Esophagus squamous epithelium (tissue), 5 donors: ENCODE measurements at places on chromosomes 5 and 9.

GRCh38 chr5:139985290-139985689, 57.8 kb downstream of the NRG2 start:
- no peak for DNase-seq

DNA sequence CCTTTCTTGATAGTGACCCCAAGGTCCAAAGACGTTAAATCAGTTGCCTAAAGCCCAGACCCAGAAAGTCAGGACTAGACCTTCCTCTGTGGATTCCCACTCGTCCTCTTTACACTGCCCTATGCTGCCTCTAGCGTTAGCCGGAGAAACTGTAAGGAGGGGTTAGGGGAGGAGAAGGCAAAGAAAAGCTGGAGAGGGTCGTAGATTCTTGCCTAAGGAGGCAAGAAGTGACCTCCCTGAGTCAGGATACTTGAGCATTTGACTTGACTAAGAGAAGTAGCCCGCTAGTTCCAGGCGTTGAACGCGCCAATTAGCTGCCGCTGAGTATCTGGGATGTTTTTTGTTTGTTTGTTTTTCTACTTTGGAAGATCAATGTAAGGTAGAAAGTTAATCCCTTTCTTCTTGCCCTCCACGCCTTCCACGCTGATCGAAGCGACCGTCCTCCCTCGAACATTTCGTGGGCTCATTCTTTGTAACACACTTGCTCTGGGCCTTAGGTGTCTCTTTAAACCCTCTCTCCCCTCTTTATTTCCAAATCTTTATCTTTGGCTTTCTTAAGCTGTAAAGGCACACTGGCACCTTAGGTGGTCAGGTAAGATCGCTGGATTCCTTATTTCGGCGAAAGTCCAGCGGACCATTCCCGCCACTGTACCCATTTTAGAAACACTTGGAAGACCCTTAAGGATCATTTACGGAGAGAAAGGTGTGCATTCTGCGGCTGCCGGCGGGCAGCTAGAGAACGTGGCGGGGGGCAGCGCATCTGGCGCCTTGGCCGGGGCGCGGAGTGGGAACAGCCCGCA, 5.1 kb upstream of the RGMB start:
- DNase-seq, result no peak

- no peak for DNase-seq
These were observed 26.9 kb upstream of the EXOC3 start for GRCh38 chr5:415928-416635.

DNA sequence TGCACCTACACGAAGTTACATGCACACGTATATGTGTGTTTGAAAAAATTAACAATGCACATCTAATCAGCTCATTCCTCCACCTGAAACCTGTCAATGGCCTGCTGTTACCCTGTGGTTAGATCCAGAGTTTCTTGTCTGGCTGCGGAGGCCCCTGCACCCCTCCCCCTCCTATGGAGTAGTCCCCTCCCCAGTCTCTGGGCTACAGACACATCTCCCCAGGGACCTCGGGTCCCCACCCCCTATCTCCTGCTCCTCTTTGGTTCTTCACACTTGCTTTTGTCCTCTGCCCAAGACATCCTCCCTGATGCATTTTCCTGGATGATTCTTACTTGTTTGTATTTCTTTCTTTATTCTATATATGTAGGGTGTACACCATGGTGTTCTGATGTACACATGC, 27.2 kb downstream of the FAM240B start:
- DNase-seq, result no peak

- no peak for DNase-seq
These were observed 7.6 kb upstream of the ZNF474 start for GRCh38 chr5:122121479-122122465.

GRCh38 chr9:99433555-99433954, 211.5 kb downstream of the SEC61B start:
- DNase-seq, result no peak

DNA sequence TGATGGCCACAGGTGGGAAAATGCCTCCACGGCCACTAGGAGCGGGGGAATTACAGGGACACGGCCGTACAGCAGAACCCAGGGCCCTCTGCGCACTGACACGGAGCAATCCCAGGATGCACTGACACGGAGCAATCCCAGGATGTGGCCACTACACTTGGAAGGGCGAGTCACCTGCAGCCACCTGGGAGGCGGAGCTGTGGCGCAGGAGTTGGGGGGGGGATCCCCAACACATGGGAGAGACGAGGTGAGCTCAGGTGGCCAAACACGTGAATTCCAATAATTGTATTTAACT, 6.8 kb downstream of the CLPTM1L start:
- DNase-seq, result no peak

DNA sequence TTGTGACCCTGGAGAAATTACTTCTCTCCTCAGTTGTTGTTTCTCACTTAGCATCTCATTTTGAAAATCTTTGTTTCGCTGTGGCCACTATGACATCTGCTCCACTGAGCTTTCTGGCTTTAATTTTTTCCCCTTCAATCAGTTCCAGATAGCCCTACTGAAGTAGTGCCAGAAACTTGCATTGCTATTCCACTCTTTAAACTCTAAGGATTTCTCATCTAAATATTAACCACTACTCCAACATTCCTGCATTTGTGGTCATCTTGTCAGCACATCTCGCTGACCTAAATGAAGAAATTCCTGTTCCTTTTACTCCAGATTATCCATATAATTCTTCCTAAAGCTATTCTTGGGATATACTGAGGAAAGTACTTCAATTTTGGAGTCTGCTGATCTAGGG, 15.3 kb upstream of the NOL6 start:
- no peak for DNase-seq

GRCh38 chr9:93086447-93087224, 9.4 kb upstream of the CARD19 start:
- DNase-seq, result no peak

DNA sequence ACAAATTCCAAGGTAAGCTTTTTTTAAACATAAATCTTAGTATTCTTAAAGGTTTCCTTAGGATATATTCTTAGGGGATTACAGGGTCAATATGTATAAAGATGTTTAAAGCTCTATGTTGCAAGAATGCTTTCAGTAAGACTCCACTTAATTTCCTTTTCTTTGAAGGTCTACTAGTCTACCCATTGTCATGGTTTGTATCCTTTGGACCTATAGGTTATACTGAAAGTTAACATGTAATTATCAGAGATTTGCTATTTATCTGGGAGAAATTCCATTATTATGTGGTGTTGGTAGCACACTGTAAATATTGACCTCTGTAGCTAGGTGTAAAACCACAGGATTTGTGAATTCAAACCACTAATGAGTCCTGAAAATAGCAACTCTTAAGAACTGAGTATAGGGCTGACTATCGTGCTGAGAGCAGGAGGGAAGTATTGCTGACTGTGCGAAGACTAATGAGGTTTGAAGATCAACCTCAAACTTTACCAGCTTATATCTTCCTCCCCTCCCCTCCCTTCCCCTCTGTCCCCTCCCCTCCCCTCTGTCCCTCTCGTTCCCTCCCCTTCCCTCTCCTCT, 85.6 kb downstream of the GADD45G start:
- no peak for DNase-seq

GRCh38 chr5:142971303-142972013, 201.3 kb downstream of the ARHGAP26 start:
- DNase-seq, result no peak

DNA sequence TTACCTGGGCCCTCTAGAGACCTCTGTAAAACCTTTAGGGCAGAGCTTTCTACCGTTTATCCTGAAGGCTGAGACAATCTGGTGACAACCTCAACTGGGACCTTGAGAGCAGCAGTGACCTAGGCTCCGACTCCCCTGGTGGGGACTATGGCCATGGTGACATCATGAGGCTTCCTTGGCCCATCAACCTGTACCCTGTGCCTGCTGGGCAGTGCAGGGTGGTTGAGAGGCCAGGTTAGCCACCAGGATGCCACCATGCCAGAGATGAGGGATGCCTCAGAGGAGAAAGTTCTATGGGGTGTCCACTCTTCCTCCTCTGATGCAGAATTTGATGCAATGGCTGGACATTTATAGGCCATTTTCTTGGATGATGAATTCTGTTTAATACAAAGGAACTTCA, 194.8 kb downstream of the PDZD2 start:
- DNase-seq, result no peak

DNA sequence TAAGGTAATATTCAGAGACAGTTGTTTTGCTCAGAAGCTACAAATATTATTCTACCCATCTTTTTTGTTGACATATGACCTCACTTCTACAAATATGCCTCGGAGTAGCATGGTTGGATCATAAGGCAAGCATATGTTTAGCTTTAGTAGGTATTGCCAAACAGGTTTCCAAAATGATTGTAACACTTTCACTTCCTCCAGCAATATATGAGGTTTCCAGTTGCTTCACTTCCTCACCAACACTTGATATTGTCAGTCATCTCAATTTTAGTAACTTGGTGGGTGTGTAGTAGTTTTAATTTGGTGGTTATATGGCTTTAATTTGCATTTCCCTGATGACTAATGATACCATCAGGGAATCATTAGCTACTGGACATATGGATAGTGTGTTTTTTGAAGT, 46.7 kb downstream of the TNFSF8 start:
- DNase-seq, result no peak

GRCh38 chr9:77997611-77998284, 33.9 kb downstream of the GNAQ start:
- DNase-seq, result no peak

DNA sequence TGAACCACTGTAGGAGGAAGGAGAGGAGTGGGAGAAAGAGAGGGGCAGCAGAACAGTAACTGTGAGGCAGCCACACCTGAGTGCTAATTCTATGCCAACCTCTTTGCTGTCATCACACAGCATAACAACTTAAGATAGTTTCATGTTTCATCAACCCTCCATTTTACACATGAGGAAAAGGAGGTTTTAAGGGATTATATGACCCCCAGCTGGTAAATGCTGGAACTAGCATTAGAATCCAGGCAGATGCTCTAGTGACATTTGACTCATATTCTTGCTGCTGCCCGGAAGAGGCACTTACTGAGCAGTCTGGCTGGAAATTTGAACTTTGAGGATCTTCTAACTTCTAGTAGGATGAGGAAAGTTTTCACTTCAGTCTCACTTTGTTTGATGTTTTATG, 24.1 kb upstream of the VLDLR start:
- no peak for DNase-seq

DNA sequence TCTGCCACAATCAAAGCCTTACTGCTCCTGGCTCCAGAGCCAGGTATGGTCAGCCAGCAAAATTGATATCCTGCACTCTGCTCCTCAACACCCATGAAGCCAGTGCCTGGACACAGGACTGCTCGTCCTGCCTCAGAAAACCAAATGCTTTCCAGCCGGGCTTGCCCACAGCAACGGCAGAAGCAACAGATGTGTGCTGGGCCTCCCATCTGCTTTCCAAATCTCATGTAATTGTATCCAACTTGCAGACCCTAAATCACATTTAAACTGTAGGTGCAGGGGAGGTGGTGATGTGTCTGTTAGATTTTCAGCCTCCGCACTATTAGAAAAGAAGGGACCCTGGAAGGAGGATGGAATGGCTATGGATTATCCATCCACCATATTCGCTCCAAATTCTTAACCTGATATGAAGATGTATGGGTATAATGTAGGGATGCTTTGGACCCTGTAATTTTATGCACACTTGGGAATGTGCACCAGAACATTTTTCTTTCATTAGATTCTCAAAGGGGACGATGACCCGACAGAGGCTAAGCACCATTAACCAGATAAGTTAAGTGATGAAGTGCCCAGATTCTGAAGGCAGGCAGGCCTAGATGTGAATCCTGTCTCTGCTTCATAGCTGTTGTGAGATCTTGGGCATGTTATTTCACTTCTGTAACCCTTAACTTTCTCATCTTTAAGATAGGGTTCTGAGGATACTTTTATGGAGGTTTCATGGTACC, 58.2 kb downstream of the EXOSC2 start:
- no peak for DNase-seq

DNA sequence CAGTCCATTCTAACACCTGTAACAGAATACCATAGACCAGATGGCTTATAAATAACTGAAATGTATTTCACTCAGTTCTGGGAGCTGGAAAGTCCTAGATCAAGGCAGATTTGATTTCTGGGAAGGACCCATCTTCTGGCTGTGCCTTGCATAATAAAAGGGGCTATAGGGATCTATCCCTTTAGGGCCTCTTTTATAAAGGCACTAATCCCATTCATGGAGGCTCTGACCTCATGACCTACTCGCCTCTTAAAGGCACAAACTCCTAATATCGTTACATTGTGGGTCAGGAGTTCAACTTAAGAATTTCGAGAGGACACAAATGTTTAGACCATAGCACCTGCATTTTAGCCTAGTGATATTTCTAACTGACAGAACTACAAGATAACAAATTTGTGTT, 619.0 kb downstream of the CDH18 start:
- no peak for DNase-seq

DNA sequence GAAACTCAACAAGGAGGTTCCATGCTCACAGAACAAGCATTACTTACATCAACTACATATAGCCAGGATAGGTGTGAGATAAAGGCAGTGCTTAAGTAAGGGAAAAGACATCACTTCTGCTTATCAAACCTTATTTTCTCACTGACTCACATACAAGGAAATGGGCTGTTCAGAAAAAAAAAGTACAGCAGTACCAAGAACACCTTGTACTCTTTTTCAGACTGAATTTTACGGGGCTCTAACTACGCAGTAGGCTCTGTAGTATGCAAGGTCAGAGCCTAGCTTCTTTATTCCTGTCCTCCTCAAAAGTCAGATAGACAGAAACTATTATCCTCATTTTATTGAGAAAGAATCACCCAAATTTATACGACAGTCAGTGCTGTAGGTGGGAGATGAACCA, 5.8 kb downstream of the PSMB7 start:
- DNase-seq, result no peak

- no peak for DNase-seq
These were observed 288.7 kb downstream of the ZSWIM6 start for GRCh38 chr5:61620699-61621182.

GRCh38 chr9:100639854-100640253, 62.0 kb downstream of the CAVIN4 start:
- DNase-seq, result no peak

DNA sequence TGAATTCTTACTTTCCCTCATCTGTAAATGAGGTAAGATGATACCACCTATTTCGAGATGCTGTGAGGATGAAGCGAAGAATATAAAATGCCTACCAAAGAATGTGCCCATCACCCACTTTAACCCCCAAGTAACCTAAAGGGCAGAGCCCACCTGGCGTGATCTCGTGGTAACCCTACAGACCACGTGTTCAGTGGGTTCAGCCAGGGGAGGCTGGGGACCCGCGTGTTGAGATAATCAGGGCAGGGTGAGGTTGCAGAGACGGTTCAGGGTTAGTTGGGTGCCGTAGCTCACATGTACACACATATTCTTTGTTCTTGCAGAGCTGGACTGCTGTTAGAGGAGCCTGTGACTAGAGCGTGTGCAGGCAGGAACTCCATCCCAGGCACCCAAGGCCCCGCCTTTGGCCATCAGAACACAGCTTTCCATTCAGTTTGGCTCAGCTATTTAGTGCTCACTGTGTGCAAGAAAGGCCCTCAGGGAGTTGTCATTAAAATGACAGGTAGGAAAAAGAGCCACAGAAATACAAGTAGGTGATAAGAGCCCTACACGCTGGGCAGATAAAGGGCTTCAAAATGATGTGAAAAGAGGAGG, 56.5 kb upstream of the HAND1 start:
- no peak for DNase-seq

DNA sequence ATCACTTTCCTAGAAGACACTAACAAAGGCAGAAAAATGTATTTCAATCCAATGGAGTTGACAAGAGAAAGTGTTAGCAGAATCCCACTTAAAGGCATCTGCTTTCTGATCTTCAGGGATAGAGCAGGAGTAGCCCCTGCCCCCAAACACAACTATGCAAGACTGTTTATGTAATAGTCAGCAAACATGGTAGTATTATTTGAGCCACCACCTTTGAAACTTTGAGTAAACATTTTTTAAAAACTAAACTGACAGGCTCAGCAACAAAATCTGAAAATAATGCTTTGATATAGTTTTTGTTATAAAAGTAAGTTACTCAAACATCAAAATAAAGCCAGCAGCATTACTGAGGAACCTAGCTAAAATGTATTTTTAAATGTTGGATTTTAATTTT, 4.8 kb downstream of the ELL2 start:
- DNase-seq, result no peak
